ENCODE measurements at places on chromosomes 12 and 14.
A peak's percentile ranks its signal among the peaks of the same experiment; 100 is the strongest.

GRCh38 chr12:115135800-115136211 lies 451.8 kb upstream of the TBX3 start:
- peak; percentile 86 for DNase-seq

- no peak for DNase-seq
Measured at GRCh38 chr14:92539419-92539818, 25.8 kb downstream of the RIN3 start.

- DNase-seq: no peak
Measured at GRCh38 chr12:116384175-116384574, 106.7 kb upstream of the MED13L start.

- no peak for DNase-seq
Measured at GRCh38 chr12:42967850-42968249, 378.3 kb upstream of the PRICKLE1 start.

GRCh38 chr12:71890475-71890874 lies 48.2 kb upstream of the TPH2 start:
- DNase-seq: no peak

DNA sequence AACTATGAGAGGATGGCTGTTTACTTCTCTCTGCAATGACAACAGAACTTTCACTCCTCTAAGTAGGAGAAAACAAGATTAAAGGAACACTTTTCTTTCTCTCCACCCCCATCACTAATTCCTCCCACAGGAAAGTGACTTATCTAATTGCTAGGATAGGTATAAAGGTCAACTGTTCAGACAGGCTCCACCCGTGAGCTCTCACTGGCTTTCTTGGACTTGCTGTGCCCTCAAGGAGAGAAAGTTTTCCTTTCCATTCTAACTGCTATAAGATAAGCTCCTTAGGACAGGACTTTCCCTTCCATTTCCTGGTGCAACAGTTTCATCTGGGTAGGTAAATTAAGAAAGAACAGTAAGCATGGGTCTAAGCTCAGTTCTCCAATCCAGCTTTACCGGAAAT lies 4.8 kb downstream of the SLC41A2 start:
- no peak for DNase-seq

DNA sequence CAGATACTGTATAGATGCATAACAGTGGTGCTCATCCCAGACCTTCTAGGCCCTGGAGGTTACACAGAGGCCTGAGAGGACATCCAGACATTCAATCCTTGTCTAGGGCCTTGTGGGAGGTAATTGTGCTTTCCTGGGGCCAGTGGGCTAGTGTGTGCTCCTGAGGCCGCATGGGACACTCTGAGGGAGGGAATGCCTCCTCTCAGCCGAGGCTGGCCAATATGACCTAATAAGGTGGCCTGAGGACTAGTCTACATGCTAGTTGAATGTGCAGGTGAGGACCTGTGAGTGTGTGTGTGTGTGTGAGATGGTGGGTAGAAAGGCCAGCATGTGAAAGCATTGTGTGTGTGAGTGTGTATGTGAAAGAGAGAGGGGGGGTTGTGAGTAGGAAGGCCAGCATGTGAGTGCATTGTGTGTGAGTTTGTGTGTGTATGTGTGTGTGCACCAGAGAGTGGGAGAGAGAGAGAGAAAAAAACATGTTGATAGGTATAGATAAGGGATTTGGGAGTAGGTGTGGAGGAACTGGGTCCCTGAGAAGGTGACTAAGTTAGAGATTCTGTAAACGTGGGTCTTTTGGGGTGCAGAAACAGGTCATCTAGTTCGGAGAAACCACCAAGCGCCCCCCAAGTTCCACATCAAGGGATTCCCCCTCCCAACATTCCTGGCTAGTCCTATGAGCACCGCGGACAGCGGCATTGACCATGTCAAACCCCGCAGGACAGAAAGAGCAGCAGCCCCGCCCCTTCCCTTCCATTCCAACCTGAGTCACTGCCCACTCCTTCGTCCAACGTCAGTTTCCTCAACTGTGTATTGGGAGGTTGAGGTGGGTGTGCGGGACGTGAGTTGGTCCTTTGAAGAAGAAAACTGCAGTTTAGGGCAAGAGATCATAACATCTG lies 9.7 kb upstream of the KRT81 start:
- no peak for DNase-seq

- no peak for DNase-seq
Measured at GRCh38 chr12:74415633-74416032, 122.0 kb upstream of the ATXN7L3B start.

Measured in NCI-H1092 (cell line).